Stimulated activated effector memory CD8-positive, alpha-beta T cell treated with anti-CD3 and anti-CD28 coated beads, Interleukin-12 subunit alpha, Interleukin-12 subunit beta, amount 100 ng/mL, for 72 hours (primary cell): ENCODE measurements at places on chromosomes 2 and 18.

DNA sequence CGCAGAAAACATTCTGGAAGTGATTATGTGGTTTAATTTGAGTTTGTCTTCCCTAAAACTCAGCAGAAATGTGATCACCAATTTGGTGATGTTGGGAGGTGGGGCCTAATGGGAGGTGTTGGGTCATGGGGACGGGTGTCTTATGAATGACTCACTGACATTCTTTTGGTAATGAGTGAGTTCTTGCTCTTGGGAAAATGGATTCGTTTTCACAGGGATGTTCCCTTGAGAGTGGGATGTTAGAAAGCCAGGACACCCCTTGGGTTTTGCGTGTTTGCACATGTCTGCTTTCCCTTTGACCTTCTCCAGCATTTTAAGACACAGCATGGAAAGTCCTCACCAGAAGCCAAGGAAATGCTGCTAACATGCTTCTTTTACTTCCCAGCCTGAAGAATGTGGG, 321.5 kb upstream of the NT5C1B start:
- no peak for DNase-seq

DNA sequence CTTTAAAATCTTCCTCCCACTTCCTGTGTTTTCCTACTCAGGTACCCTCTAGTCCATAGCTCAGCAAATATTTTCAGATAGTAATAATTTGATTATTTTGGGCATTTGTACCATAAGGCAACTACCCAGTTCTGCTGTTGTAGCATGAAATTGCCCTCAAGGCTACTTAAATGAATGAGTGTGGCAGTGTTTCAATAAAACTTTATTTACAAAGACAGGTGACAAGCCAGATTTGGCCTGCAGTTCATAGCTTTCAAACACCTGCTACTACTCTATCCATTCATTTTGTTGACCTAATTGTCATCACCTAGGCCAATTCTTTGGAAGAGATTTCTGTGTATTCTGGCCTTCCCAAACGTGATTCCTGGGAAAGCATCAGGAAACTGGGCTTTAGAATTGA, 28.9 kb downstream of the NYAP2 start:
- no peak for DNase-seq

GRCh38 chr2:54103454-54104314, 11.7 kb upstream of the ACYP2 start:
- no peak for DNase-seq

GRCh38 chr2:191023235-191023679, 9.3 kb upstream of the STAT1 start:
- DNase-seq: no peak

DNA sequence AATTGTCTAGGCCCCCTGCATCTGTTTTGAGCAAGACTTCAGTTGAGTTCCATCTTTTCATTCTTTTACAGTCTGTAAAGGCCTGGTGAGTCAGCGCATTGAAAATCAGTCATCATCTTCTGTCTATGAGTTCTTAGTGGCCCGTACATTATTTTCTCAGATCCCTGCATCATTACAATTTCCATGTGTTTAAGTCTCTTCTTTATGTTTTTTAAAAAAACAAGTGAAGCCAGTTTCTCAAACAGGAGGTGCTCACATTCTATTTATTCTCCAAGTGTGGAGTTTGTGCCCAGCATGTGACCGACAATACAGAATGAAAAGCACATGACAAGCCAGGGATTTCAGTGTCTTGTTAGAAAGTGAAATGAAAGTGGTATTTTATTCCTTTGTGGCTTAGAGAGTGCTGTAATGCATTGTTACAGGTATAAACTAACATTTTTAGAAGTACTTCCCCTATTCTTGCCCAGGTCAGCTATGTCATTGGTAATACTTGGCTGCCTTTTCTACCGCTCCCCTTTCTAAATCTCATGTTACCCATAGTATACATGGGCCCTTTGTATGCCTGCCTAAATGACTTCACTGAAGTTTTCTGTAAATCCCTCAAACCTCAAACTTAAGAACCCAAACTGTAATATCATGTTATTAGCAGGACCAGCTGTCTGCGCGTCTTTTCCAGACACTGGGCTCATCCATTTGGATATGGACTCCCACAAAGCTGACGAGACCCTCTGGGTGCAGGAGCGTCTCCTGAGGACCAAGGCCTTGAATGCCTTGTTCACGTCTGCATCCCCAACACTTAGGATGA, 67.6 kb downstream of the FEZ2 start:
- no peak for DNase-seq

GRCh38 chr2:233901367-233901766, 15.8 kb upstream of the TRPM8 start:
- DNase-seq: no peak

DNA sequence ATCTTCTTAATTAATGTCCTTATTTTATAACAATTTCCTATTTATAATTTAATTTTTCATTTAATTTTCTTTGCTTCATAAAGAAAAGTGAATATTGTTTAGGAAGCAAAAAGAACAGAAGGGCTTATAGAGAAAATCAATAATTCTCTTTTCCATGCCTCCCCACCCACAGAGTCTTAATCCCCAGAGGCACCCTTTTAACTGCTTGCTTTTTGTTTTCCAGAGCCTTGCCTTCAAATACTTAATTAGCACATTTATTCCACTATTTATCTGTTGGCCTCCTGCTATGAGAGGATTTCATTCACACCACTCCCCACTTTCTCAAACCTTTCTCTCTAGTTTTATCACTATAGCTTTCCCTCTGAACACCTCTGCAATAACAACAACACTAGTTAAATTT, 373.6 kb downstream of the MBD2 start:
- no peak for DNase-seq

DNA sequence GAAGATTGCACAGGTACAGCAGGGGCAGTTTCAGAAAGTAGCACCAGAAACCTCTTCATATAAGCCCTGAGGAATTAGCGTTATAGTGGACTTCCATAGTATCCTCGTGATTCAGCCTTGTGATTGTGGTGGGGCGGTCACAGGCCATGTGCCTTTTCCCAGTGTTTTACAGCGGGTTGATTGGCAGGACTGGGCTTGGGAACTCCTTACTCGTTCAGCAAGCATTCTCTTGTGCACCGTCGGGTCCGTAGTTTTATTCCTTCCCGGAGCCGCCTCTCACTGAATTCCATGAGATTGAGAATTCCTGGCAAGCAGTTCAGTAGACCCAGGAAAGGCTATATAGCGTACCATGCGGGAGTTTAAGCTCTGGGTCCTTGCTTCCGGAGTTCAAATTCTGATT, 5.2 kb downstream of the COPS8 start:
- DNase-seq: no peak

DNA sequence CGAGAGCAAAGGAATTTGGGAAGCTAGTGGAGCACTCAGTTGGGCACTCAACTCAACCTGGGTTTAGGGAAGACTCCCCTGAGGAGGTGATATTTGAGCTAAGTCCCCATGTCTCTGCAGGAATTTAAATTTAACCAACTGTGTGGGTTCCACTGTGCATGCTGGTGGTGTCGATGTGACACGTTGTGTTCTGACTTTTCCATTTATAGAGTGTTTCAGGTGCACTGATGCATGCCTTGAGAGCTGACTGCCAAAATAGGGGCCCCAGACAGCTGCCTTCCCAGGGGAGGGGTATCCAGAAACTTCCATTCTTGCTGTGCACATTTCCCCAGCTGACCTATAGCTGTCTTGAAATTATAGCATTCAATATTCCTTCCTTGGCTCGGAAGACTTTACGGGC, 63.7 kb upstream of the BCL2L11 start:
- DNase-seq: no peak

GRCh38 chr18:79926715-79927606, 24.5 kb downstream of the SLC66A2 start:
- DNase-seq: no peak

DNA sequence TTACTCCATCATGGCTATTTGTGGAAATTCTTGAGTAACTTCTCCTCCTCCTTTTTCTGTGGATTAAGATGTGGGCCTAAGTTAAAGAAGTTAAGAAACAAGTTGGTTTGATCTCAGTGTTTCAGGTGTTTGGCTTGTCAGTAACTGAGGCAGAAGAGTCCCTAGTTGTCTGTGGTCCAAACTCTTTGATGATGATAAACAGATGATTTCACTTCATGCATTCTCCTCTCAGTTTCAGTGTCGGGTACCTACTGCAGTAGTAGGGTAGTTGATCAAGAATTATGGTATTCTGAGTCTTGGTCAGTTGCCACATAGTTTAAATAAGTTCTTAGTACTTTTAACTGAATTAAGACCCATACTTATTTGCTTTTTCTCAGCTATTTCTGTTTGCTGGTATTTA, 85.6 kb downstream of the NCOA1 start:
- DNase-seq: no peak

DNA sequence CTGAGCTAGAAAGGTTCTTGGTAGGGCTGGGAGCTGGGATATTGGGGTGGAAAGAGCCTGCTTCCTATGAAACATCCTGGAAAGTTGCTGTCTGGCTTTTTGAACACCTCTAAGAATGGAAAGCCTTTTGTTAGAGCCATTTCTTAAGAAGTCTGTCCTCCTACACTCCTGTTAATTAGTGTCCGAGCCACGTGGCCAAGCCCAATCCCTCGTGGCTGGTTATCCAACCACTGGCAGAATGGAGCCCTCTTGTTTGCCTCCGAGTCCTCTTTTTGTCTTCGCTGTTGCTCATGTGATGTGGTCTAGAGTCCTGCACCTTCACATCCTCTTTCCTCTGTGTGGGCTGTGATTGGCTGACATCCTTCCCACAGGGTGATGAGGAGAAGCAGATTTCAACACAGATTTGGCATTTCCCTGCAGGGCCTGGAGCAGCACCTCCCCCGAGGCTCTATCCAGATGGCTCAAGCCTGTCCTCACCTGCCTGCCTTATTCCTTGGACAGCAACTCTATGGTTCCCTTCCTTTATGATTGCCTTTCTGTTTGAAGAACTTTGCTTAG, 8.2 kb upstream of the TOGARAM2 start:
- DNase-seq: no peak

DNA sequence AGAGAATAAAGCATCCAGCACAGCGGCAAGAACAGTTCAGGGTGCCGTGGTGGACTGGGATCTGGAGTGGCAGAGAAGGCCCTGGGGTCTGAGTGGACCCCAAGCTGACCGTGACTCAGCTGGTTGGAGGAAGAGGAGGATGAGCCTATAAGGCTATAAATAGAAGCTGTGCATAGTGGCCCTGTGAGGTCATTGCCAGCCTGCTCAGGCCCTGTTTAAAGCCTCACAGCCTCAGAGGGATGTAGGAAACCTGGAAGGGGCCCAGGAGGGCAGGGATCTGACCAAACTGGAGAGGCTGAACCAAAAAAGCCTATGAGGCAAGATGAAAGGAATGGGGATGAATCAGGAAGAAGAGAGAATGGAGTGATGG, 11.3 kb upstream of the DES start:
- no peak for DNase-seq

DNA sequence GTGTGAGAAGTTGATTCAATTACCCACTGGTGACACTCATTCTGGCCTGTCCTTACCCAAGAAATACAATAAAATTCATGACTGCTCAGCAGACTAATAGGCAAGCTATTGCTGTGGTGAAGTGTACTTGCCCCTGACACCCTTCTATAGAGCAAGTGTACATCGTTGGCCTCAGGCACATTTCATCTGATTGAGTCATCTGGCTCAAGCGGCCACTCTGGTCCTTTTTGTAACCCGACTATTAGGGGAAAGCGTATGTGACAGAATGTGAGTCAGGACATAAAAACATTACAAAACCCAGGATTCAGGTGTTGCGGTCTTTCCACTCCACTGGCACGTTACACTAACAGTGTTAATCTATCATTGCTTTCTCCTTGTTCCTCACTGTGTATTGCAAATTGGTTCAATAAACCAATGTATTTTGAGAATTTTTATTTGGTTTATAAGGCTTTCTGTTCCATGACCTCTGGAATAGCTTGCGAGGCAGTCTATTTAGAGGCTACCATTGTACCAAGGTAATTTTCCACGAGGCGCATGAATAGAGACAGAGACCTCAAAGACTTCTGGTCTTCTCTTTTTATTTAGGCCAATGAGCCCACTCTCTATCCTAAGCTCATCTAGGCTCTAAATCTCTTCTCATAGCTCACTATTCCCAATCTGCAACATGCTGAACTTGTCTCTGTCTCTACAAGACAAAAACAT, 10.2 kb upstream of the TTC32 start:
- DNase-seq: no peak

- no peak for DNase-seq
Measured at GRCh38 chr18:75378376-75379315, 48.9 kb downstream of the SMIM21 start.

GRCh38 chr2:131036269-131036668, 57.0 kb downstream of the FAM168B start:
- DNase-seq: no peak
